GM23338 (cell line): ENCODE measurements at places on chromosomes 1 and 21. TPM values are rescaled to one million over a fixed set of nuclear protein-coding genes. Genes with fewer than 3 reads are reported as not detected.

POFUT2 gene
- 34.5 and 36.2 TPM in 2 replicates for total RNA-seq

IL20 gene
- not detected in 2 replicates for total RNA-seq

SFN gene
- 2.6 and 4.1 TPM in 2 replicates for total RNA-seq

ATG4C gene
- total RNA-seq: 15.7 and 22.1 TPM in 2 replicates

ZMYM1 gene
- total RNA-seq: 51.0 and 51.9 TPM in 2 replicates

CASP9 gene
- total RNA-seq: 25.0 and 26.1 TPM in 2 replicates

VSIG8 gene
- not detected in 2 replicates for total RNA-seq

DNA sequence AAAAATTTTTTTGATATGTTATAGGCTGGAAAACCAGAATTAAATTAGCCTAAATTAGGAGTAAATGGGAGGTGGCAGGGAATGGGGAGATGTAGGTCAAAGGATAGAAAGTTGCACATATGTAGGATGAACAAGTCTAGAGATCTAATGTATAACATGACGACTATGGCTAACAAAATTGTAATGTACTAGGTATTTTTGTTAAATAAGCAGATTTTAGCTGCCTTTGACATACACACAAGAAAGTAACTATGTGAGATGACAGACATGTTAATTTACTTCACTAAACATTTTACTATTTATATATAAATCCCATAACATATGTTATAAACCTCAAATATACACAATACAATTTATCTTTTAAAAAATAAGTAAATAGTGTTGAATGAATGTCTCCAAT lies 30.2 kb upstream of the GLIS1 start:
- DNase-seq: no peak

DNA sequence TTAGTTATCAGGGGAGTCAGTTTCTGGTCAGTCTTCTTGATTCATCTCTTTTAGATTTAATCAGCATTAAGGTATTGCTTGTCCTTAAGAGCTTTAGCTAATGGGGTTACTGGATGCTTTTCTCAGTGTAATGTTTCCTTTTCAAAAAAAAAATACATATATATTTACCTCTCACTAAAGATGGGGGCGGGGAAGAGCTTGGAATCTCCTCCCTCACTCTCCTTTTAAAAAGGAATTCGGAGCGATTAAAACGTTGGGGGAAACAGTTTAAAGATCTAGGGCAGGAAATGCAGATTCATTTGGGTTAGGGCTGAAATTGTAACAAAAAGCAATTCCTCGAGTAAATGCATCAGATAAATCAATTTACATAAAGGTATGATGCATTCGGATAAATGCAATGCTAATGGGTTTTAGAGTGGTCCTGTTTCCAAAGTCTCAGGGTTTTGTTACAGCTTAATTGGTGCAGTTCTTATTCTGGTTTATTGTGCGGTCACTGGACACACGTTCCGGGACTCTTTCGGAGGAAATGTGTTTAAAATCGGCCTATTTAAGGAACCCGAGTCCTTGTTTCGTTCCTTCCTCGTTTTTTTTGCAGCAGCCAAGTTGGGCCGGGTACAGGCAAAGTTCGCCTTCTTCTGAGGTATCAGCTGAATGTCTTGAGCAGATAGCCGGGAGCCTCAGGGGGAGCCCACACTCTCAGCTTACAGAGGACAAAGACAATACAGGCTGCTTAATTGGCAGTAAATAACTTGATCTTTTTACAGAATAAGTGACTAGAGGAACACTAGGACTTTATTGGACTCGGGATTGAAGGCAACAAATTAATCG lies 1.6 kb downstream of the LMO4 start:
- peak; percentile 79 for DNase-seq

DNA sequence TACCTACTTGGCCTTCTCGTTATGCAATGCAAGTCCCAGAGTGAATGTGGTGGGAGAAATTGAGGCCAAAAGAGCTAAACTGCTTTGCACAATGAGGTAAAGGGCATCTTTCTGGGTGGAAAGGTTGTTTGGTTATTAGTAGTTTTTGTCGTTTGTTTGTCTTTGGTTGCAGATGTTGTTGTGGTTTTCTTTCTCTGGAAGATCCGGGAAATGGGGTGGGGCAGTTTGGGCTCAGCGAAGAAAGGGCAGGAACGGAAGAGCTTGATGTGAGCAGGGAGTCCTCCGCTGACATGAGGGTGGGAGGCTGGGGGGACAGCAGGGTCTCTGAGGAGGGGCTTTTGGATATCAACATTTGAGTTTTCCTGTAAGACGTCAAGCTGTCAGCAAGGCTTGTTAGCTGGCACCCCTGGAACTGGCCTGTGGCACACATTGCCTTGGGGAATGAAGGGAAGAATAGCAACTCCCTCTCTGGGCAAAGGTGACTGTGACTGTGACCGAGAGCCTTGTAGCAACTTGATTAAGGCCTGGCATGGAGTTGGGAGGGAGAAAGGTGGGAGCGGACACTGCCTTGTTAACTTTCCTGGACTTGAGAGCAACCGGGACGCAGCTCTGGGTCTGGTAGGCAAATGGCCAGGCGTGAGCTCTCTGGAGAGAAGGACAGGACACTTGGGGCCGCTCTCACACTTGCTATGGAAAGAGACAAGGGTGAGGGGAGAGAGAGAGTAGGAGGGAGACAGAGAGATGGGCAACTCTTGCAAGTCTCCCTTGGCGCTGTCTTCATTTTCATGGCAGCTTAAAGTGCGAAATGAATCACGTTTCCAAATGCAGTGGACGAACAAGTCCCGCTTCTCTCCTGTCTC lies 15.4 kb upstream of the OPRD1 start:
- DNase-seq: peak; percentile 62

- DNase-seq: no peak
Measured at GRCh38 chr1:153344718-153345025, 4.0 kb downstream of the PGLYRP4 start.

DNA sequence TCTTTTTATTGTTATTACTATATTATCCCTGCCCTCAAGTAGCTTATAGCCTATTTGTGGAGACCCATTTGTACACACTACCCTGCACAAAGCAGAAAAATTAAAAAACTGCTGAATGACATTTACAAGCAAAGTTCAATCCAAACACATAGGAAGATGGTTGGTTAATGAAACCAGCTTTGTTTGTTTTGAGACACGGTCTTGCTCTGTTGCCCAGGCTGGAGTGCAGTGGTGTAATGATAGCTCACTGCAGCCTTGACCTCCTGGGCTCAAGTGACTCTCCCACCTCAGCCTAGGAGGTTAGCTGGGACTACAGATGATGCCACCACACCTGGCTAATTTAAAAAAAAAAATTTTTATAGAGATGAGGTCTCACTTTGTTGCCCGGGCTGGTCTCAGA lies 31.6 kb downstream of the TGFB2 start:
- no peak for DNase-seq

- DNase-seq: peak; percentile 85
Measured at GRCh38 chr1:151534662-151535278, 5.3 kb upstream of the TUFT1 start.

DNA sequence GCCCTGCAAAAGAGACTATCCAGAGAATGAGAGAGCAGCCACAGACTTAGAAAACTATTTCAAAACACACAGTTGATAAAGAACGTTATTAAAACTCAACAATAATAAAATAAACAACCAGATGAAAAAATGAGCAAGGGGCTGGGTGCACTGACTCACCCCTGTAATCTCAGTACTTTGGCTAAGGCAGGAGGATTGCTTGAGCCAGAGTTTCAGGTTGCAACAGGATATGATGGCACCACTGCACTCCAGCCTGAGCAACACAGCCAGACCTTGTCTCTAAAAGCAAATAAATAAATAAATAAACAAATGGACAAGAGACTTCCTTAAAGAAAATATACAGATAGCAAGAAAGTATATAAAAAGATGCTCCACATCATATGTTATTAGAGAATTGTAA lies 144.6 kb downstream of the LRRIQ3 start:
- no peak for DNase-seq

DNA sequence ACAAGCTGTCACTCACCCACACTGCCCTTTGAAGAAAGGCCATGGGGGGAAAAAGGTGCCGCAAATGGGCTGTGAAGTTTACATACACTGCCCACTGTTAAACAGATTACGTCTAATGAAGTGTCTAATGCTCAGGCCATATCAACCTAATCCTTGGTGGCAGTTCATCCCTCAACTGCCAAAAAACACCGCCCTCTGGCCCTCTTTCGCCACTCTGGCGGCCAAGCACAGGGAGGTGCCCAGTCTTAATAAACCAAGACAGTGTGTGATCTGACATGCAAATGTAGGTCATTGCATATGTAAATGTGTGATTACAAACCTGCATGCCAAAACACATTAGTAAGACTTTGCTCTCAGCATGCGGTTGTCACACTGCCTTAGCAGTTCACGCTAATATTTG lies 89.5 kb downstream of the NEK7 start:
- DNase-seq: no peak

GRCh38 chr1:76713535-76713934 lies 153.7 kb upstream of the ST6GALNAC5 start:
- DNase-seq: no peak

DNA sequence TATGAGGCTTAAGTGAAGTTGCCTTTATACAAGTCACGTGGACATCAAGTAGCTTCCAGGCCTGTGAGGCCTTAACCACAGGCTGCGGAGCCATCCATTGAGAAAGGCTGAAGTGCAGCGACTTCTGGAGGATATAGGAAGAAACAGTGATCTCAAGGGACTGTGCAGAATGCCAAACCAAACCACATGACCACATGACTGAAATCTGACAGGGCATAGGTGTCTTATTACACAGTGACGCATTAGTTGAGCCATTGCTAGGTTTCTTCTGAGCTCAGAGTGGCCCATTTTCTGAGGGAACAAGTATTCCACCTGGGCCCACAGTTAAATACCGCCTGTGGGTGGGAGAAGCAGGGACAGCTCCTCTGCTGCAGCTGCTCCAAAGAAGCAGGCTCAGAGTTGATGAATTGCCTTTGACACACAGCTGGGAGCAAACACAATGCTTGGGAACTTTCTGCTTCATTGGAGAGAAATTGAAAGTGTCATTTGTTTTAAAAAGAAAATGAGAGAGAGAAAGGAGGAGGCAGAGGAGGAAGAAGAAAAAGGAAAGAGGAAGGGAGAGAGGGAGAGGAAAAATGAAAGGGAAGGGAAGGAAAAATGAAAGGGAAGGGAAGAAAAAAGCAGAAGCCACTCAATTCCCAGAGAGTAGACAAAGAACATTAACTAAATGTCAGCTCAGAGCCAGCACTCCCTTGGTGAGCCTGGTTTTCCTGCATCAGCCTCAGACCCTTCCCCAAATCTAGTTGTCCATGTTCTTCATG lies 94.4 kb downstream of the COLGALT2 start:
- no peak for DNase-seq

DNA sequence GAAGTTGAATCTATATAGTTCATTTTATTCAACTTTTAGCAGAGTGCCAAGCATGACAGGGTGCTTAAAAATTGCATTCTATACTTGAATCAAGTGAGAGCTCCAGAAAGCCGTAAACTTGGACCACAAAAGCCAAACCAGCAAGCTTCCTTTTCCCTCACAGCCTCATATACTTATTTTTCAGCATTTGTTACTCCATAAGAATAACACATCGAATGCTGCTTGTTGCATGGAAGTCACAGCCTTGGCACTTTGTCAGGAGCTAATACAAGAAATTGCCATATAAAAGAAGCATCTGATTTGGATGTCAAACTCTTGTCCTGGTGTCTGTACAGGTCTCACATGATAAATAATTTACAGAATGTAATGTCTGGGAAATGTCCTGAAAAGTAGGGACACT lies 87.4 kb downstream of the PLXNA2 start:
- no peak for DNase-seq

GRCh38 chr1:227268943-227269342 lies 49.3 kb downstream of the CDC42BPA start:
- DNase-seq: no peak

DNA sequence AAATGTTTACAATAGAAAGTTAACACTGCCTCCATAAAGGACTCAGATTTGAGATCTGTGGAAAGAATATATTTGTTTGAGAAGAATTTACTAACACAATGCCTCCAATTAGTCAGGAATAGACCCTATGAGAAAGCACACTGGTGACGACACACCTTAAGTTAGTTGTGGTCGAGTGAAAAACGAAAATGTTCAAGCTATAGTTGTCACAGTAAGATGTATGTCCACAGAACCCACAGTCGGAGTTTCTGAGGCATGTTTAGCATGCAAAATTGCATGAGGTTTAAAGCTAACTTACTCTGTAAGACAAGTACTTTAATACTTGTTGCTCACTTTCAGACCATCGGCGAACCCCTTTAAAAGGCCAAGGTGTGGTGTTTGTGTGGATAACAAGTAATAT lies 69.9 kb upstream of the SIPA1L2 start:
- no peak for DNase-seq

DNA sequence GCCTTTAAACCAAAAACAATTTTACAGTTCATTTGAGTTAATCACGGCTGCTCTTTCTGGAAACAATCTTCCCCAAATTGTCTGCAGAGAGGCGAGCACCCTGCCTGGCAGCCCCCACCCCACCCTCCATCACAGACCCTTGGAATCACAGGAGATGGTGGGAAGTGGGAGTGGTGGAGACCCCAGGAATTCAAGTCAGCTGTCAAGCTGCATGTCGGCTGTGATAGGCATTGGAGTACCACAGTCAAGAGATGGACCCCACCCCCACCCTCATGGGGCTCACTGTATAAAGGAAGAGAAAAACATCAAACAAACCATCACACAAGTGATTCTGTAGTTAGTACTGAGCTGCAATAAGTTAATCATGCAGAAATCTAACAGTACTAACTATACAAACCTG lies 360.4 kb downstream of the MATN1 start:
- no peak for DNase-seq

DNA sequence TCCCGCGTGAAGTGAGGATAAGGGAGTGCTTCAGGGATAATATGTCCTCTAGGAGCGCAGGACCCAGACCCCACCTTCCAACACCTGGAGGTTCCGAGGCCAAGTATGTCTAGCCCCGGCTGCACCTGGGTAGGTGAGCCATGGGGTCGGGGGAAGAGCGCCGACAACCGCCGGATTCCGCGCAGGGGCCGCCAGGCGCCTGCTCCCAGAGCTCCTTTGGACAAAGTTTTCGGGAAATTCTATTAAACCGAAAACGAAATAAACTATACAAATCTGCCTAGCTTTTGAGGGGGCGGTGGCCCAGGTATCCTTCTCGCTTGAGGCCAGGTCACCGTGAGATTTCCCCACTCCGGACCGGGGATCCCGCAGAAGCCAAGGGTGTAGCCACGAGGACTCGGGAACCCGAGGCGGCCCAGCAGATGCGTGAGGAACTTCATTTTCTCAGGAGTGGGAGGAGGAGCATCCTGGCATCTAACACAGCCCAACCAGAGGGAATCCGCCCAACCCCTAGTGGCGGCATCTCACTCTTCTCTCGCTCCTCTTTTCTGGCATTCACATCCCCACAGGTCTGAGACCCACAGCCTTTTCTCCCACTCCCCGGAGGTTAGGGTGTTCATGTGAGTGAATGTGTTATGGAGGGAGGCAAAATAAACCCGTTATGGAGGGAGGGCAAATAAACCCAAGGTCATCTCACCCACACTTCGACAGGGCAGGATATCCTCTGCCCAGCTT lies 2.3 kb upstream of the DMRTA2 start:
- peak; percentile 67 for DNase-seq

DNA sequence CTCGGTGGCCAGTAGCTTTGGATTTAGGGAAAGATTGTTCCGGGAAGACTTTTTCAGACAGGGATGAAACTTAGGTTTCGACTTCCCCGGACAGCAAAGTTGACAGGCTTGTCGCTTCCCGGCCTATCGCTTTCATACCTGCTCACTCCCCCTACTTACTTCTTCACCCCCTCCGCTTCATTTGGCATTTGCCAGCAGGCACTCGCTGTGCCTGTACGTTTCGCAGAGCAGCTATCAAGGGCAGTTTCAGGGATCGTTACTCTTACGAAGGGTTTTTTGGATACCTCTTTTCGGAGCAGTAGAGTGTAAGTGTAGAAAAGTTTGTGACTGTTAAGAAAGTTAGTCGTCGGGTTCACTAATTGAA lies 393 bp downstream of the BLZF1 start:
- peak; percentile 38 for DNase-seq

GRCh38 chr1:36805979-36806640 lies 228.2 kb downstream of the GRIK3 start:
- DNase-seq: no peak
